ENCODE measurements at places on chromosomes 11 and 22.

GRCh38 chr11:16040151-16040550 lies 316.2 kb downstream of the SOX6 start:
- DNase-seq = no peak

DNA sequence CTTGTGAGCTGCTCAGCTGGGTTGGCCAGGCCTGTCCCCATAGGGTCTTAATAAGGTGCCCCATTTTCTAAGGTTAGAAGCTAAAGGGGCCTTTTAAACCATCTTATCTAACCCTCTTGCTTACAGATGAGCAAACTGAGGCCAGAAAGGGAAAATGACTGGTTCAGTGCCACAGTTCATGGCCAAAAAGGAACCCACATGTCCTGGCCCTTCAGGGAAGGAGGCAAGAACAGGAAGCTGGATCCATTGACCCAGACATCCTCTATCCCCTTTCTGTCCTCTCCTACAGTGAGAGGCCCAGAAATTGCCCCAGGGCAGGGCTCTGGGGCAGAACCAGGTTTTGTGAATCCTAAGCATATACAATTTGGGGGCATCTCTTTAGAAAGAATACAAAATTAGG lies 10.0 kb downstream of the PRG3 start:
- DNase-seq = no peak

DNA sequence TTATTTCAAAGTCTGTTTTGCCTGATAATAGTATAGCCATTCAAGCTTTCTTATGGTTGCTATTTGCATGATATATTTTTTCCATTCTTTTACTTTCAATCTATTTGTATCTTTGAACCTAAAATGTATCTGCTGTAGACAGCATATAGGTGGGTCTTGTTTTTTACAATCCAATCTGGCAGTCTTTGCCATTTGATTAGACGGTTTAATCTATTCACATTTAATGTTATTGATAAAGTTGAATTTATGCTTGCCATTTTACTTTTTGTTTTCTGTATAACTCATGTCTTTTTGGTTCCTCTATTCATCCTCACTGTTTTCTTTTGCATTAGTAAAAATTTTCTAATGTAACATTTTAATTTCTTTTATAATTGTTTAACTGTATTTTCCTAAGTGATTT lies 37.4 kb downstream of the MMP20 start:
- DNase-seq = no peak

- no peak for DNase-seq
These were observed 26.0 kb upstream of the TCF20 start for GRCh38 chr22:42296381-42296853.

DNA sequence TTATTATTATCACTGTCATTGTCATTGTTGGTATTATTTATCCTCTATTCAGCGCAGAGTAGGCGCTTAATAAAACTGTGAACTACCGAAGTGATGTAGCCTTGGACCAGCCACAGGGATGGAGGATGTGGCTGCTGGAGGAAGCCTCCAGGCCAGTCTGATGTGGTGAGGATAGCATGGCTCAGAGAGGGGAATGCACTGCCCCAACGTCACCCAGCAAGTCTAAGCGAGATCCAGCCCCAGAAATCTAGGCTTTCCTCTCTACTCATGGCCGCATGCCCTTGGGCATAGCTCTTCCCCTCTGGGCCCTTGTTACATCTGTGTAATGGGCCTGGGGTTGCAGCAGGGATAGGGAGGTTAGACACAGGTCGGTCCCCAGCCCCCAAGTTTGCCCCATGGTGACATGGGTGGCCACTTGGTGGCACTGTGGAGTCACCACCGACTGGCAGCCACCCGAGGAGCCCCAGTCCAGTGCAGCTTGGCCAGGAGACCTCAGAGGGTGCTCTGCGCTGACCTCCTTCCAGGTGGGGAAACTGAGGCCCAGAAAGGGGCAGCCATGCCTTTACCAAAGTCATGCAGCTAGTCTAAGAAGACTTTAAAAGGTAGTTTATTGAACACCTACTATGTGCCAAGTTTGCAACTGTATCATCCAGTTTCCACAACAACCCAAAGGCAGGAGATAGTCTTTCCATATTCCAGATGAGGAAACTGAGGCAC lies 395.7 kb downstream of the MN1 start:
- peak; percentile 45 for DNase-seq

GRCh38 chr22:44155115-44155514 lies 25.6 kb upstream of the PARVG start:
- no peak for DNase-seq

DNA sequence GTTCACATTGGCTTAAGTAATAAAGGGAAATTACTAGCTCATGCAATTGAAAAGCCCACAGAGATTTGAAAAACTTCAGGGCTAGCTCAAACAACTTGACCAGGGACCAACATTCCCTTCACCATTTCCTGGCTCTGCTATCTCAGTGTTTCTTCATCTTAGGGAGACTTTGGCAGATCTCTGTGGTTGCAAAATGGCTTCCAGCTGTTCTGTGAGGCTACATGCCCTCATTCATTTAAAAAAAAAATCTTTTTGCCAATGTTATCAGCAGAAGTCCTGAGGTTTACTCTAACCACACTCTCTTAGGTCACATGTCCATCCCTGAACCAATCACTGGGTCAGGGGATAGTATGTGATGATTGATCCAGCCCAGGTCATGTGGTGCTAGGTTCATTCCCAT lies 13.9 kb upstream of the RASSF10 start:
- DNase-seq = no peak

DNA sequence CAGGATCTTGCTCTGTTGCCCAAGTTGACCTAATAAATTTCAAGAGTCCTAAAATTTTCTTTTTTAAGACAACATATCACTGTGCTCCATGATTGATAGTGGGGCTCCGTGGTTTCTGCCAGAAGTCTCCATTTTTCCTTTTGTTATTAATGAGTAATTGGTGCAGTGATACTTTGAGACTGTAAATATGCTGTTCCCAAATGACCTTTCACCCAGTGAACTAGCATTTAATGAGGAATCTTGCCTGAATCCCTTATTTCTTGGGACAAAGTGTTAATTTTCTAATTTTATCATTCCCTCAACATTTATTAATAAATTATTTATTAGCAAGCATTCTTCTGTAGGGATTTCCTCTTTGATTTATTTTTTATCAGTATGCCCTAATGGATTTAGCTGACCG lies 2.3 kb upstream of the DHCR7 start:
- DNase-seq = no peak

- DNase-seq = peak; percentile 6
These were observed 52.7 kb downstream of the PHF21B start for GRCh38 chr22:44956840-44957767.

All from IMR-90 (cell line).